K562 (cell line): ENCODE measurements at places on chromosomes 12 and 14. TPM values are rescaled to one million over a fixed set of nuclear protein-coding genes. Genes with fewer than 3 reads are reported as not detected.

Gene ZFHX2
- total RNA-seq: 0.11 and 0.22 TPM in 2 replicates

Gene TPH2
- total RNA-seq: not detected in 2 replicates

Gene NEUROD4
- total RNA-seq: not detected in 2 replicates

Gene ANKS1B
- not detected in 2 replicates for total RNA-seq

Gene AQP5
- total RNA-seq: not detected in 2 replicates

Gene REP15
- total RNA-seq: not detected in 2 replicates

Gene TUBA1C
- total RNA-seq: 839 and 845 TPM in 2 replicates

Gene HNF1A
- not detected in 2 replicates for total RNA-seq

Gene ZCRB1
- 46.6 and 48.9 TPM in 2 replicates for total RNA-seq

Gene DCAF11
- 32.6 and 36.4 TPM in 2 replicates for total RNA-seq

Gene EEF1AKMT3
- total RNA-seq: 7.2 and 11.7 TPM in 2 replicates

Gene TMPRSS12
- not detected in 2 replicates for total RNA-seq

Gene DPPA3
- not detected in 2 replicates for total RNA-seq

Gene ZNF891
- total RNA-seq: 1.2 and 1.3 TPM in 2 replicates

Gene PLEKHG7
- total RNA-seq: not detected in 2 replicates

Gene RTL1
- total RNA-seq: not detected in 2 replicates

Gene PRR4
- 1.6 and 2.1 TPM in 2 replicates for total RNA-seq
